ENCODE measurements at places on chromosomes 1 and 21.

DNA sequence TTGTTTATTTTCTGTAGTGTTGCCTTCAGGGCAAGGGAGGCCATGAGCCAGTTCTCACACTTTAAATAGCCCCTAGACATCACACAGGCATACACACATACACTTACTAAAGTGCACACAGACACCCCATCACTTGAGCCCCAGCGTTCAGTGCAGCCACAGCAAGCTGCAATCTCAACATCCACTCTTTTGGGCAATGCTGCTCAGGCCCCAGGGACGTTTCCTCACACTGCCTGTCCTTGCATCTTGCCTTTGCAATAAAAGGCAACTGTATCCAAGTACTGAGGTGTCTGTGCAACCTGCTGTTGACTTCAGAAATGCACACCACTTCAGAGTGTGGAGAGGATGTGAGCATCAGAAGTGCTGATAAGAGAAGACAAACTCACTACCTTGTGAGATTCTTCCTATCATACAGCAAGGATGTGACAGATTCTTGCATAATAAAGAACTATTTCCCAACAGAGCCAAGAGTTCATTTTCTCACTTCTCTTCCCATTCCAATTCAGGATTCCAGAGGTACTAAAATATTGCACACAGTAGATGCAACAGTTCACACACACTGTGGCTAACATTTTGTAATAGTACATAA is 36.2 kb downstream of the IRF2BP2 start:
- no peak overlapping the region for H3K4me3 ChIP-seq
- H3K27ac ChIP-seq, result no peak overlapping the region
- no peaks in the 10 kb centered on the region for H3K4me1 ChIP-seq
- no peaks in the 10 kb centered on the region for H3K27me3 ChIP-seq
- H3K36me3 ChIP-seq, result no peaks in the 10 kb centered on the region

- no peak for DNase-seq
- H3K27me3 ChIP-seq, result no peaks in the 10 kb centered on the region
- H3K4me1 ChIP-seq, result no peaks in the 10 kb centered on the region
- no peak overlapping the region for H3K4me3 ChIP-seq
Observed at GRCh38 chr21:31329456-31330143, 14.5 kb downstream of the TIAM1 start.

DNA sequence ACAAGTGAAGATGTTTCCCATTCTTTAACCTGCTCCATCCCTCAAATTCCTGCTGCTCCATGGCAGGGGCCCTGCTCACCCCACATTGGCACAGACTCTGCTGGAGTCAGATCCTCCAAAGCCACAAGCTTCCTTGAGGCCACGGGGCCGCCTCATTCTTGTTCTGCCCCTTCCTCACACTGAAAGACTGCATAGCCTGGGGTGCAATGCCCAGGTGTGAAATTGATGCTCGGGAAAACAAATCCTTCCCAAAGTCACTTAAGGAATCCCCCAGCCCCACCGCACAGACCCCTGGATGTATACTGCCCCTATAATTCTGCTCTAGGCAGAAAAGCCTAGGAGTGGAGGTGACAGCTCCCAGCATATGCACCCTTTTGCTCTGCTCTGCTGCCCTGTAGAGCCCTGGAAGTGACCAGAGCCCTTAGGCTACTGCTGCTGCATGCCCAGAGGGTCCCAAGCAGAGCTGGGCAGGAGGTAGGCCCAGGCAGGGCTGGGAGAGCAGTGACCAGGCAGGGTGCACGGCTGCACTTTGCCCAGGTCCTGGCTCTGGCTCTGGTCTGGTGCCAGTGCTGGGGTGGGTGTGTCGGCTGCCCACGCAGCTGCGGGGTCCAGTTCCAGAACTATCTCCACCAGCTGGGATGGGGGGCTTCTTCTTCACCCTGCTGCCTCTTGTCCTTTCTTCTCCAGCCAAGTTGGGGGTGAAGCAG is 1.6 kb downstream of the HES2 start:
- H3K4me3 ChIP-seq, result no peak overlapping the region
- no peaks in the 10 kb centered on the region for H3K36me3 ChIP-seq
- H3K4me1 ChIP-seq, result peaks cover 43% of the 10 kb centered on the region
- H3K27me3 ChIP-seq, result peaks cover 3% of the 10 kb centered on the region
- H3K27ac ChIP-seq, result no peak overlapping the region
- no peak for DNase-seq

DNA sequence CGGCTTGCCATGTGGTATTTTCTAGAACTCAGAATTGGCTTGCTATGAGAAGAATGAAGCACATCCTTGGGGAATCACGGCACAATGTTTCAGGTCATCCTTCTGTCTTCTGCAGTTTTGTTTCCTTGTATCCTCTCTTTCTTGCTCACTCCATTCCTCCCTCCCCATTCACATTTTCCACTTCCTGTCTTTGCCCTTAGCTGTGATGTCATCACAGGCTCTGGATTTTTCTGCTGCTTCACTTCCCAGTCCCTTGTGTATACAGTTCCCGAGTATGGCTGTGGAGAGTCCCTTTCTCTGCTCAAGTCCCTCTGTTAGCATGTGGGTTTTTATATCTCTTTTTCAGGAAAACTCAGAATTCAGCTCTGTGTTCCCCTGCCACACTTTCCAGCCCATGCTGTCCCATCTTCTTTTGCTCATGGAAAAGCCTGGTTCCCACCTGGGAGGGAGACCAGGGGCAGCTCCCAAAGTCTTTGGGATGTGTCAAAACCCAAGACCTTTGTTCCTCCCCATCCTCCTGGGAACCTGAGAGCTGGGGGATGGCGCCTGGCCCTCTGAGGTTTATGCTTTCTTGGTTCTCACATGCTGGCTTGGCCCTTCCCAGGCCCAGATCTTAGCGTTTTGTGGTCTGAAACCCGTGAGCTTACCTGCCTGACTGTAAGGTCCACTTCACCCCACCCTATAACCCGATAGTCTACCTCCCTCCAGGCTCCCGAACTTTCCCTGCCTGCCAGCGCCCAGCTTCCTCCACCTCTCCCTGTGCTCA is 4.8 kb upstream of the RGS16 start:
- no peaks in the 10 kb centered on the region for H3K27me3 ChIP-seq
- no peaks in the 10 kb centered on the region for H3K36me3 ChIP-seq
- DNase-seq, result no peak
- peak overlapping the region; percentile 16 for H3K27ac ChIP-seq

- no peak overlapping the region for H3K27ac ChIP-seq
- no peak overlapping the region for H3K4me3 ChIP-seq
- H3K27me3 ChIP-seq, result no peaks in the 10 kb centered on the region
Observed at GRCh38 chr1:224124220-224124619, 10.3 kb downstream of the FBXO28 start.

DNA sequence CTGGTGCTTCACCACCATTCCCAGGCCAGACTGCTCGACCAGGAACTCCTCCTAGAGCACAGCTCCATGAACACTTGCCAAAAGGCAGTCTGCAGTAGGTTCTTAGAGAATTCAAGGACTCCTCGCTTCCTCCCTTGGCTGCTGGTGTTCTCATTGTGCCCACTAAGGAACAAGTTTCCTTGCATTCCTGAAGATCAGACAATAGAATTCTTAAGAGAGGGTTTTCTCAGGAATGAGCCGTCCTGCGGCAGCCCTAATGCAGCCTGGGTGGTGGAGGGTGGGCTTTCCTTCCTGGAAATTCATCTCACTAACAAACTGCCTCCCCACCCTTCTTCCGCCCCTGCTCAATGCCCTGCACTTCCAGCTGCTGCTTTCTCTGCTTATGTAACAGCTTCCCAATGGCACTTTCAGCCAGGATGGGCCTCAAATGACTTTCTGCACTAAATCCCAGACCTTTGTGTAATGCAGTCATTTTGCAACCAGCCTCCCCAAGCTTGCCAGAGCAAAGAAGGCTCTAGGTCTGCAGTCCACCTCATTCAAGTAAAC is 287.9 kb downstream of the PLPP3 start:
- DNase-seq, result no peak
- no peaks in the 10 kb centered on the region for H3K27me3 ChIP-seq
- no peaks in the 10 kb centered on the region for H3K4me1 ChIP-seq
- peak overlapping the region; percentile 42 for H3K27ac ChIP-seq
- no peaks in the 10 kb centered on the region for H3K36me3 ChIP-seq
- no peak overlapping the region for H3K4me3 ChIP-seq

DNA sequence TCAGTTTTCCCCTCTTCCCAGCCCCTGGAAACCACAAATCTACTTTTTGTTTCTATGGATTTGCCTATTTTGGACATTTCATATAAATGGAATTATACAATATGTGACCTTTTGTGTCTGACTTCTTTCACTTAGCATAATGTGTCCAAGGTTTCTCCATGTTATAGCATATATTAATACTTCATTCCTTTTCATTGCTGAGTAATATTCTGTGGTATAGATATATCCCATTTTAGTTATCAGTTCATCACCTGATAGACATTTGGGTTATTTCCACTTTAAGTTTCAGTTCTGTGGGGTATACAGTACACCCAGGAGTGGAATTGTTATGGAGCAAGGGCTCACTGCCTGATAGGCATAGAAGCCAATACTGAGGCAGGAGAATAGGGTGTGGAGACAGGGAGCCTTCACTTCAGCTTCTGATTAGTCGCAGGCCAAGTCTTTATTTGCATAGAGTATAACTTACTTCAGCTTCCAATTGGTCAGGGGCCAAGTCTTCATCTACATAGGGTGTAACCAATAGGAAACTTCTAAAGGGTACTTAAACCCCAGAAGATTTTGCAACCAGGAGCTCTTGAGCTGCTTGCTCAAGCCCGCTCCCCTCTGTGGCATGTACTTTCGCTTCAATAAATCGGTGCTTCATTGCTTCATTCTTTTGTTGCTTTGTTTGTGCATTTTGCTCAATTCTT is 8.3 kb upstream of the NVL start:
- H3K27ac ChIP-seq, result peak overlapping the region; percentile 32
- no peak overlapping the region for H3K4me3 ChIP-seq
- no peak for DNase-seq
- no peaks in the 10 kb centered on the region for H3K36me3 ChIP-seq
- H3K4me1 ChIP-seq, result no peaks in the 10 kb centered on the region

DNA sequence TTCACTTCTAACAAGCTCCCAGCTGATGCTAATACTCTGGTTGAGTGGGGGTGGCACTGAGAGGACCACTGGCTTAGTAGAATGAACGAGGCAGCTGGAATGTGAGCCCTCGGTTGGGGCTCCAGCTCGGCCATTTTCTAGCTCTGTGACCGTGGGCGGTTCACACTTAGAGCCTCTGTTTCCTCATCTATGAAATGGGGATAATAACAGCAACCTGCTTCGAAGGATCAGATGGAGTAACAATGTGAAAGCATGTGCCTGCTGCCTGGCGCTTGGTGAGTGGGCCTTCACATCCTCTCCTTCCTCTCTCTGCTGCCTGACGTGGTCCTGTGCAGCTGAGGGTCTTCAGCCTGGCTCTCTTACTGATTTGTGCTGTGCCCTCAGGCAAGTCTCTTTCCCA is 20.9 kb upstream of the TTC4 start:
- no peak overlapping the region for H3K4me3 ChIP-seq
- H3K27ac ChIP-seq, result no peak overlapping the region
- no peak for DNase-seq
- no peaks in the 10 kb centered on the region for H3K27me3 ChIP-seq
- H3K4me1 ChIP-seq, result no peaks in the 10 kb centered on the region

GRCh38 chr1:201816309-201816854 is 12.6 kb upstream of the IPO9 start:
- DNase-seq, result no peak
- peaks cover 9% of the 10 kb centered on the region for H3K36me3 ChIP-seq
- H3K27ac ChIP-seq, result no peak overlapping the region
- no peaks in the 10 kb centered on the region for H3K27me3 ChIP-seq
- no peaks in the 10 kb centered on the region for H3K4me1 ChIP-seq

- H3K36me3 ChIP-seq, result no peaks in the 10 kb centered on the region
- H3K27ac ChIP-seq, result no peak overlapping the region
- no peaks in the 10 kb centered on the region for H3K27me3 ChIP-seq
- no peaks in the 10 kb centered on the region for H3K4me1 ChIP-seq
Observed at GRCh38 chr1:166197597-166197996, 30.8 kb upstream of the FAM78B start.

- no peak overlapping the region for H3K4me3 ChIP-seq
- DNase-seq, result no peak
- no peaks in the 10 kb centered on the region for H3K27me3 ChIP-seq
- H3K27ac ChIP-seq, result no peak overlapping the region
Observed at GRCh38 chr1:100362821-100363466, 10.6 kb downstream of the CDC14A start.

DNA sequence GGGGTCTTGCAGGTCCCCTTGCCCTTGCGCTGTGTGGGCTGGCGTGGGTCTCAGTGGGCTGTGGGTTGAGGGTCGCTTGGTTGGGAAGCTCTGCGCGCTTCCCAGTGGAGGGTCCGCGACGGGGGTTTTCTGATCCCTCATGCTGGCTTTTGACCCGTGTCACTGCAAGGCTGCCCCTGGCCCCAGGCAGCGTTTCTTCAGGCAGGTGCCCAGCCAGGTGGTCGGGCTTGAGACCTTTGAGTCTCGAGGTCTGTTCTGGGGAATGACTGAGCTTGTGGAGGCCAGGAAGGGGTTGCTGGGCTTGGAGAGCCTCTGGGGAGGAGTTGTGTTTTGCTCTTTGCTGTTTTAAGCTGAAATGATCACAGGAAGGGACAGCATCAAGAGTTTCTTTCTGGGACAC is 5.3 kb downstream of the SKI start:
- no peaks in the 10 kb centered on the region for H3K36me3 ChIP-seq
- H3K4me3 ChIP-seq, result no peak overlapping the region
- no peaks in the 10 kb centered on the region for H3K27me3 ChIP-seq
- peak overlapping the region; percentile 91 for H3K27ac ChIP-seq
